ENCODE measurements at places on chromosomes 16 and 17.

DNA sequence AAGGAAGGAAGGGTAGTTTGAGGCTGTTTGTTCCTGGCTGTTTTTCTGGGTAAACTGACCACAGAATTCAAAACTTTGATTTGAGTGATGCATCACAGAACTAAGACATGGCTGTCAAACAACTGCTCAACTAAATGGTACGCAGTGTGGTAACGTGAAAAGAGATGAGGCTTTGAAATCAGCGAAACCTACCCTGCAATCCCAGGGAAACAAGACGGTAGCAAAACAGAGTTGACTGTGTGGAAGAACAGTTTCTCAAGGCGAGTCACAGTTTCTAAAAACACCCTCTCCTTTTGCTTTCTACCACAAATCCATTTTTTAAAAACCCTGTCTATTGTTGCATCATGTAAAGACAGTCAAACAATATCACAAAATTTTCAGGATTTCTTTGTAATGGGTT is 156.0 kb upstream of the MAF start:
- H3K4me3 ChIP-seq, result no peak overlapping the region
- H3K4me1 ChIP-seq, result peaks cover 4% of the 10 kb centered on the region
- H3K27me3 ChIP-seq, result no peaks in the 10 kb centered on the region
- H3K36me3 ChIP-seq, result no peaks in the 10 kb centered on the region

- H3K4me1 ChIP-seq, result no peaks in the 10 kb centered on the region
- H3K4me3 ChIP-seq, result no peak overlapping the region
- no peak overlapping the region for H3K27ac ChIP-seq
- H3K27me3 ChIP-seq, result no peaks in the 10 kb centered on the region
These were observed 68.5 kb upstream of the TBX2 start for GRCh38 chr17:61331178-61331577.

- no peaks in the 10 kb centered on the region for H3K27me3 ChIP-seq
- peaks cover 34% of the 10 kb centered on the region for H3K4me1 ChIP-seq
- no peak overlapping the region for H3K4me3 ChIP-seq
- H3K27ac ChIP-seq, result peak overlapping the region; percentile 79
These were observed 52.6 kb downstream of the PGS1 start for GRCh38 chr17:78430892-78431691.

GRCh38 chr16:49530427-49530970 is 156.9 kb downstream of the C16orf78 start:
- H3K4me3 ChIP-seq, result no peak overlapping the region
- no peaks in the 10 kb centered on the region for H3K27me3 ChIP-seq
- peaks cover 49% of the 10 kb centered on the region for H3K4me1 ChIP-seq
- H3K36me3 ChIP-seq, result no peaks in the 10 kb centered on the region
- peak overlapping the region; percentile 22 for H3K27ac ChIP-seq

GRCh38 chr16:47627085-47627639 is 166.0 kb downstream of the PHKB start:
- no peaks in the 10 kb centered on the region for H3K27me3 ChIP-seq
- no peak overlapping the region for H3K4me3 ChIP-seq
- no peak for DNase-seq
- peaks cover 20% of the 10 kb centered on the region for H3K4me1 ChIP-seq
- H3K36me3 ChIP-seq, result peaks cover 5% of the 10 kb centered on the region

GRCh38 chr16:28082624-28083023 is 19.1 kb upstream of the GSG1L start:
- no peaks in the 10 kb centered on the region for H3K36me3 ChIP-seq
- no peak overlapping the region for H3K27ac ChIP-seq
- no peak overlapping the region for H3K4me3 ChIP-seq
- H3K4me1 ChIP-seq, result no peaks in the 10 kb centered on the region
- DNase-seq, result no peak

GRCh38 chr16:26365161-26365940 is 673.6 kb downstream of the HS3ST4 start:
- no peak overlapping the region for H3K27ac ChIP-seq
- peaks cover 14% of the 10 kb centered on the region for H3K4me1 ChIP-seq
- H3K4me3 ChIP-seq, result no peak overlapping the region
- no peak for DNase-seq
- H3K27me3 ChIP-seq, result no peaks in the 10 kb centered on the region

DNA sequence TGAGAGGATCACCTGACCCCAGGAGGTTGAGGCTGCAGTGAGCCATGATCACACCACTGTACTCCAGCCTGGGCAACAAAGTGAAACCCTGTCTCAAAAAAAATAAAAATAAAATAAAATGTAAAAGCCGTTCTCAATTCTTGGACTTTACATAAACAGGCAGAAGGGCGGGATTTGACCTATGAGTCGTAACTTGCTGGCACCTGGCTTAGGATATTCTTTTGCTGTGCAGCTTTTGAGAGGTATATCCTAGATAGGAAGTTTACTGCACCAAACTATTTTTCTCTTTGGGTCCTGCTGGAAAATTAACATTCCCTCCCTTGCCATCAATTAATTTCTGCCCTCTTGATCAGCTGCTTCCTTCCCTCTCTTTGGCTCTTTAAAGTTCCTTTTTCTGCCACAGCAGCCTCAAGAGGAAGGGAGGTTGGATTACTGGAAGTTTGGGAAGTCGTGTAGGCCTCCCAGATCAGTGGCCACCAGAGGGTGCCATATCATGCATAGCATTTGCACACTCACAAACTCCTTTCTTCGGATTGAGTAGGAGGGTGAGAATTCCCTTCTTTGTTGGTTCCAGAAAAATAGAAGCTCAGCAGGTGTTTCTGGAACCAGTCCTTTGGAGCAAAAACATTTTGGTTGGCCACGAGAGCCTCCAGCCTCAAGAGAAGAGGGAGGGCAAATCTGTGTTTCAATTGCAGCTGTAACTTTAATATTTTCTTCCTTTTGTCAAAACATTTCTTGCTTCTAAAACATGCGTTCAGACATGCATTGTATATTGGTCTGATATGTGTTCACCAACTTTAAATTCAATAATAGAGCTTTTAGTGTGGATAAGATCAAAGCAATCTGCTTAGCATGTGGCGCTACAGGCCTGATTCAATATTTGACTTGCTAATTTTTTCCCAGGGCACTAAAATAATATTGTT is 147.3 kb downstream of the CCDC182 start:
- H3K36me3 ChIP-seq, result 0 out of 2 replicates have a peak, but pooled peaks cover 3% of the 10 kb centered on the region
- H3K27me3 ChIP-seq, result no peaks in the 10 kb centered on the region
- H3K4me1 ChIP-seq, result peaks cover 14% of the 10 kb centered on the region

GRCh38 chr16:83799336-83799735 is 8.4 kb upstream of the HSBP1 start:
- DNase-seq, result no peak
- H3K36me3 ChIP-seq, result no peaks in the 10 kb centered on the region
- H3K27me3 ChIP-seq, result 0 out of 2 replicates have a peak, but pooled peaks cover 2% of the 10 kb centered on the region
- peaks cover 59% of the 10 kb centered on the region for H3K4me1 ChIP-seq

- H3K27me3 ChIP-seq, result no peaks in the 10 kb centered on the region
- no peak overlapping the region for H3K4me3 ChIP-seq
- H3K36me3 ChIP-seq, result no peaks in the 10 kb centered on the region
- H3K4me1 ChIP-seq, result no peaks in the 10 kb centered on the region
- H3K27ac ChIP-seq, result no peak overlapping the region
These were observed 95.4 kb downstream of the CLEC16A start for GRCh38 chr16:11039726-11040125.

- peaks cover 45% of the 10 kb centered on the region for H3K4me1 ChIP-seq
- peak overlapping the region; percentile 81 for H3K27ac ChIP-seq
- H3K27me3 ChIP-seq, result peaks cover 27% of the 10 kb centered on the region
- no peaks in the 10 kb centered on the region for H3K36me3 ChIP-seq
These were observed 52.7 kb downstream of the SREBF1 start for GRCh38 chr17:17783825-17784656.

GRCh38 chr17:19291646-19292376 is 54.6 kb downstream of the EPN2 start:
- peaks cover 9% of the 10 kb centered on the region for H3K36me3 ChIP-seq
- peaks cover 32% of the 10 kb centered on the region for H3K4me1 ChIP-seq
- H3K27me3 ChIP-seq, result no peaks in the 10 kb centered on the region

- H3K4me1 ChIP-seq, result 0 out of 2 replicates have a peak, but pooled peaks cover 4% of the 10 kb centered on the region
- no peak overlapping the region for H3K27ac ChIP-seq
- peaks cover 16% of the 10 kb centered on the region for H3K27me3 ChIP-seq
- no peaks in the 10 kb centered on the region for H3K36me3 ChIP-seq
- no peak for DNase-seq
These were observed 234.6 kb downstream of the HS3ST3A1 start for GRCh38 chr17:13367154-13367553.

- no peaks in the 10 kb centered on the region for H3K4me1 ChIP-seq
- no peaks in the 10 kb centered on the region for H3K27me3 ChIP-seq
- no peak for DNase-seq
- H3K36me3 ChIP-seq, result no peaks in the 10 kb centered on the region
- H3K27ac ChIP-seq, result no peak overlapping the region
- no peak overlapping the region for H3K4me3 ChIP-seq
These were observed 24.8 kb downstream of the KPNA2 start for GRCh38 chr17:68060336-68060735.

GRCh38 chr16:19001788-19002187 is 18.1 kb downstream of the TMC7 start:
- no peaks in the 10 kb centered on the region for H3K36me3 ChIP-seq
- no peak for DNase-seq
- no peak overlapping the region for H3K27ac ChIP-seq
- H3K27me3 ChIP-seq, result no peaks in the 10 kb centered on the region
- no peak overlapping the region for H3K4me3 ChIP-seq
- H3K4me1 ChIP-seq, result peaks cover 12% of the 10 kb centered on the region
